ENCODE measurements at places on chromosomes 7 and 10.

DNA sequence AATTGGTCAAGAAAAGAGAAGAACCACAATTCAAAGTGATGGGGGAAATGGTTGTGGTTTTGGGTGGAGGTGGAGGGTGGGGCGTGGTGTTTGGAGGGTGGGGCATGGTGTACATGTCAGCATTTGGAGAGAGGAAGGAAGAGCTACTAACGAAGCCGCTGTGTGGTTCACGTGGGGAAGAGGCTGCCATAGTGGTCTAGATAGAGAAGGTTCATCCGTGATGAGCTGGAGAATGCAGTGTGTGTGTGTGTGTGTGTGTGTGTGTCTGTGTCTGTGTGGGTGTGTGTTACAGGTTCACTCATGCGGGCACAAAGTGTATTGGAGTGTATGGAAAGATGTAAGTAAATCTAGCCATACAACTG is 6.1 kb upstream of the VCL start:
- peak; percentile 84 for DNase-seq

GRCh38 chr7:8014399-8014798 is 45.8 kb downstream of the GLCCI1 start:
- DNase-seq: no peak

DNA sequence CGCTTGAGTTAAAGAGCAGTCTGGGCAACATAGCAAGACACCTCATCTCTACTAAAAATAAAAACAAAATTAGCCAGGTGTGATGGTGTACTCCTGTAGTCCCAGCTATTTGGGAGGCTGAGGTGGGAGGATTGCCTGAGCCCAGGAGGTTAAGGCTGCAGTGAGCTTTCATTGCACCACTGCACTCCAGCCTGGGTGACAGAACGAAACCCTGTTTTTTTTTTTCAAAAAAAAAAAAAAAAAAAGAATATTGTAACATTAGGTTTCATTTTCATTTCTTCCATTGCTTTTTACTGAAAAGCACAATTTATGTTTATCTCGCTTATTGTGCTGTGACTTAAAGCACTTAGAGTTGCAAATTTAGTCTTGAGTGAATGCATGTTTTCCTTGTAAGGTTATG is 80.0 kb downstream of the MLLT10 start:
- DNase-seq: no peak

DNA sequence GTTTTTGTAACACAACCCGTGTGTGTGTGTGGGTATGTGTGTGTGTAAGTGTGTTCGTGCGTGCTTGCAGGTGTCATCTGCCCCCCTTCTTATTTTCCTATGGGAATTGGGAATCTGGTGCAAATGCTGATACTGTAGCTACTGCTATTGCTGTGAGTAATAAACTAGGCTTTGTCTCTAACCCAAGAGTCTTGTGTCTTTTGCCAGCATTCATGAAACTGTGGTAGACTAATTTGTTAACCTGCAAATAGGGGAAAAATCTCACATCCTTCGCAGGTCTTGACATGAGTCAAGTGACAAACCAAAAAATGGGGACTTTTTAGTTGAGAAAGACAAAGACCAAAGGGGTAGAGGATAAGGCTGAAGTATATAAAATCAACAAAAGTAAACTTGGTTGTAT is 57.9 kb upstream of the FAM133B start:
- peak; percentile 89 for DNase-seq

DNA sequence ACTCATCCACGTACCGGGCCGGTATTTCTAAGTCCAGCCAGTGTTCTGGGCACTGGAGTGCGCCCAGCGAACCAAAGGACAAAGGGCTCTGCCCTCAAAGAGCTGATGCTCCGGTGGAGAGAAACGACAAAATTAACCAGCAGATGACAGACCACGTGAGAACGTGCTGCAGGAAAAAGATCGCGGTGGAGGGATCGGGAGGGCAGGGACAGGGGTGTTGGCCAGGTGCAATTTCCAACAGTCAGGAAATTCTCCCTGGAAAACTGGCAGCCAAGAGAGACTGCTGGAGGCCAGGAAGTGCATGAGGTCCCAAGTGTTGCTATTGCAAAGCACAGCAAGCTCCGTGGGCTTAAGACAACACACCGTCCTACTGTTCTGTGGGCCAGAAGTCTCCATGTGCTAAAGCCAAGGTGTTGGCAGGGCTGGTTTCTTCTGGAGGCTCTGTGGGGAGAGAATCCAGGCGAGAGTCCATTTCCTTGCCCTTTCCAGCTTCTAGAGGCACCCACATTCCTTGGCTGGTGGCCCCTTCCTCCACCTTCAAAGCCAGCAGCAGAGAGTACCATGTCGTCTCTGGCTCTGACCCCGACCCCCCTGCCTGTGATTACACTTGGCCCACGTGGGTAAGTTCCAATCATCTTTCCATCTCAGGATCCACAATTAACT is 21.3 kb upstream of the AMZ1 start:
- no peak for DNase-seq

GRCh38 chr10:110647136-110647430 is 2.9 kb downstream of the RBM20 start:
- no peak for DNase-seq

GRCh38 chr10:86657011-86657395 is 2.7 kb downstream of the OPN4 start:
- no peak for DNase-seq

DNA sequence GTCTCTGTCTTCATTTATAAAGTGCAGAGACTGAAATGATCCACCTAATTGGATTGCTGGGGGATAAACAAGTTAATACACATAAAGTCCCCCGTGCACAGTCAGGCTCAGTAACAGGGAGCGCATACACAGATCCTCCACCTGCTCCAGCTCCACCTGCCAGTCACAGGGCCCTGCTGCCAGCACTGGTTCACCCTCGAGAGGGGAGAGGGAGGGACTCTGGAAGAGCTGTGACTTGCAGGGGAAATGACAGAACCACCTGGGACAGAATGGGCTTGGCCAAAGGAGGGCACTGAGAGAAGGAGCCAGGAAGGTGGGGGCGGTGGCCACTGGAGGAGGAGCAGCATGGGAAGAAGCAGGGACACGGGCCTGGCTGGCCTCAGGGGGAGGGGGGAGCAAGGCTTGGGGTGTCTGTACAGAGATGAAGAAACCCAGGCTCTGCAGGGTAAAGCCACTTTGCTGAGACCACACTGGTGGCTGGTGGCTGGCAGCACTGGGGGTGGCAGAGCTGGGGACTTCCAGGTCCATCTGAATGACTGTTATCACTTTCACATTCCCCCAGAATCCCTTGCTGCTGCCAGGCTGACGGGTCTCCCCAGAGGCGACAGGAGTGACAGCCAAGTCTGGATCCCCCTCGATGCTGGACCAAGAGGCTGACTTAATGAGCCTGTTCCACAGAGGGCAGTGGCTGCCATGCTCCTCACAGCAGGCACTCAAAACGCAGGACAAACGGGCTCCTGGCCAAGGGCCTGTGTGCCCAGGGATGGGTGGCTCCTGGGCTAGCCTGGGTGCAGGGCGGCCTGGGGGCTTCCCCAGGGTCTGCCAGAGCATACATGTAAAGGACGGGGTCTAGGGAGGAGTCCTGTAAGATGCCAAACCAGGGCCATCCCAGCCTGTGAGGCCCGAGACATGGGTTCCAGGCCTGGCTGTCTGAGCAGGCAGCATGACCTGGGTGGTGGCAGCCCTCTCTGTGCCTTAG is 151.1 kb downstream of the SH3PXD2A start:
- DNase-seq: no peak

DNA sequence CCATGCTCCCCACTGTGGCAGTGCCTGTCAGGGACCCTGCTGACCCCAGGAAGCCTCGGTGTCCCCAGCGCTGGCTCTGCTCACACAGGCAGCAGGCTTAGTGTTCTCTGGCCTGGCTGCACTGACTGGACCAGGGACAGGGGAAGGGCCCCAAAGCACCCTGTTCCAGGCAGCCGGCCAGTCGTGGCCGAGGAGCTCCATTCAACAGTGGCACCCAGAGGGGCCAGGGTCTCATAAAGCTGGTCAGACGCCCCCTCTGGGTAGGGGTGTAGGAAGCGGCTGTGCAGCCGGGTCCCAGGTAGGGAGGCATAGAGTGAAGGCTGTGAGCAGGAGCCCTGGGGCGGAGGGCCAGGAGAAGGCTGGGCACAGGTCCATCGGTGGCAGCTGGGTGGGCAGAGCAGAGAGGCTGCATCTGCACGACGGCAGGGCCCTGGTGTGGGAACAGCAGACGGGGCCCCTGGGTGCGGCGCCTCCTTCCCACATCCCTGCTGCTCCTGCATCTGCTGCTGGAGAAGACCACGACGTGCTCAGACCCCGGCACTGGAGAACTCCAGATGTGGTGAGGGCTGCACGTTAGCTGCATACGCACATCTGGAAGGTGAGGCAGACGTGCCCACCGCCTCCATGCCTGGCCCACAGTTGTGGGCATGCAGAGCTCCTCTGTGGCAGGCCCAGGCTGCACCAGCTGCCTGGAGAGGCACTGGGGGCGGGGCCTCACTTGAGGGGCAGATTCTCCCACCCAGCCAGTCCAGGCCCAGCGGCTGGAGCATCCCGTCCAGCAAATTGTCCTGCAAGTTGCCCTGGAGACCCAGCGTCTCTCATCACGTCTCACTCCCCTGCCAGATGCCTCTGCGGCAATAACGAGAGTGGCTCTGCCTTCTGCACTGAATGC is 25.1 kb downstream of the MNX1 start:
- no peak for DNase-seq

DNA sequence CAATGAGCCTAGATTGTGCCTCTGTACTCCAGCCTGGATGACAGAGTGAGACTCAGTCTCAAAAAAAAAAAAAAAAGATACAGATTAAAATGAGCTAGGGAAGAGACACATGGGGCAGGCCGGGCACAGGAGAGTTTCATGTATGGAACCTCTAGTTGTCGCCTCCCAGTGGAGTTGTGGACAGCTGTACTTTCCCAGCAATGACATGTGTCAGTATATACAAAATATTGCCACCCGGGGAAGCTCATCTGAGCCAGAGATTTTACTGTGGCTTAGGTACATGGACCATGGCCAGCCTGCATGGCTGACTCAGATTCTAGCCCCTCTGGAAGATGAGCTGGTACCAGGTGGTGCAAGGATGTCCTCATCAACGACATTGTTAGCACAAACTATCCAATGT is 87.4 kb downstream of the COL26A1 start:
- no peak for DNase-seq

DNA sequence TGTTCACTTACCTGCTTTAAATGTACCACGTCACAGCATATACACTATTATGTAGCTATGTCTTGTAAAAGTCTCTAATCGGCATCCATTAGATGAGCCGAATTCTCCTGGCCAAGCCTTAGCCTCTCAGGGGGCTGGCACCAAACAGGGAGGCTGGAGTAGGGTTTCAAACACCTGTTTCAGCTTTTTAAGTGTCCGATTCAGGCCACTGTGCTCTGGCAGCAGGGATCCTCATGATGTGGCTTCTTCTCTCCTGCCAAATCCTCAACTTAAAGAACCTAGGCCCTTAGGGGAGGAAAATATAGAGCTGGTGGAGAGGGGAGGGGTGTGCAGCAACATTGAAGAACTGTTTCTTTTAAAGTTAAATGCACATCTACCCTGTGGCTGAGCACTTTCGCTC is 68.5 kb upstream of the NFKB2 start:
- no peak for DNase-seq

- no peak for DNase-seq
Measured at GRCh38 chr7:134599371-134599770, 47.3 kb upstream of the BPGM start.

GRCh38 chr7:122143751-122144711 is at the start of gene AASS:
Gene AASS (minus strand): TSS chr7:122144249. CDS start chr7:122133726, 10,523 bp downstream.
- peak; percentile 80 for DNase-seq

- no peak for DNase-seq
Measured at GRCh38 chr10:29926693-29927048, 132.7 kb downstream of the JCAD start.

- no peak for DNase-seq
Measured at GRCh38 chr10:123526356-123527064, 139.6 kb upstream of the GPR26 start.

- no peak for DNase-seq
Measured at GRCh38 chr7:148473703-148474480, 116.7 kb upstream of the C7orf33 start.

DNA sequence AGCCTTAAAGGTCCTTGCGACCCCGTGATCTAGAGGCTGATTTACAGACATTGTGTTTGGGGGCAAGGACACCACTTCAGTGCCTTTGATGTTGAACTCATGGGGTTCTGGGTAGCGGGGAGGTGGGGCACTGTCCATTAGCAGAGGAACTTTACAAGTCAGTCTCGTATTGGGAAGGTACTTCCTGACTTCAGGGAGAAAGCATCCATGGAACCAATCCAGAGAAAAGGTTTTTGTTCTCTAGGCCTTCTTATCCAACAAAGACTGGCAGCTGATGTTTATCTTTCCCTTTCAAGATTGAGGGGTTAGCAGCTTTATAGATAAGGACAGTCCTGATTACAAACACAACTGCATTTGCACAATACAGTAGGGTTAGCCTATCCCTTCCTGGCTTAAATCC is 2.8 kb downstream of the GTPBP10 start:
- no peak for DNase-seq

- DNase-seq: no peak
Measured at GRCh38 chr7:1022801-1023465, 21.4 kb upstream of the GPR146 start.

- DNase-seq: peak; percentile 1
Measured at GRCh38 chr10:67306588-67307205, 380.9 kb downstream of the LRRTM3 start.

- DNase-seq: no peak
Measured at GRCh38 chr10:44749151-44749550, 162.0 kb upstream of the TMEM72 start.

DNA sequence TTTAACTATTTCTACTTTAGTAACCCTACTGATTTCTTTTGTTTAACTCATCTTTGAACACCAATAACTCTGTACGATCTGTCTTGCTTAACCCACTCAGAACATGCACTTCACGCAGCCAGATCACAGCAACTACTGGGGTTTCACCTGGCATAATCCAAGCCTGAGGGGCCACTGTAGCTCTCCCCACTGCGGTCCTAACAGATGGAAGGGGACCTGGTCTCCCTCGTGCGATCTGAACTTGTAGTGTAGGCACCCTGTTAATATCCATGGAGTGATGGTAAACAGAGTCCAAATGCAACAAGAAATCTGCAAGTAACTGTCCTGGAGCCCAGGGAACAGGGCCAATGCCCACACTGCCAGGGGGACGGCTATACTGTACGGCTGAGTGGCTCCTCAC is 45.5 kb downstream of the INSIG1 start:
- DNase-seq: no peak

GRCh38 chr10:79982861-79983260 is 34.0 kb upstream of the SFTPD start:
- no peak for DNase-seq

DNA sequence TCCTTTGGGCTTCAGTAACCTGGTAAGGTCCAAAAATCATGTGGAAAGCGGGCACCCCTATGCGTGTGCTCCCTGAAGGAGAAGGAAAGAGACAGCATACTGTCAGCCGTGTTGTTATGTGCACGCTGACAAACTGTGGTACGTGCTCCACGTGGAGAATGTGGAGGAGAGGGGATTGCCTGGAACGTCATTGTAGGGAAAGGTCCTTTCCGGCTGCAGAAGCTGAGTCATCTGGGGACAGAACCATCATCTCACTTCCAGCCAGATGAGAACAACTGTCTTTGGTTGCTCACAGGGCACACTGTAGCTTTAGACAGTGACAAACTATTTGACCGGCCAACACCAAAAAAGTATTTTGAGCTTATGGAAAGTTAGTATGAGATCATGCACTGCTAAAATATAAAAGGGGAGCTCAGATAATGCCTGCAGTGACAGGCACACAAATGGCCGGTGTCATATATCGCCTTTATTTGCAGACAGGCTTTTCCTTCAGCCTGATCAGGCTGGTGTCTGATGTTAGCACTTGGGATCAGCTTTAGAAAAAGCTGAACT is 38.8 kb upstream of the GRB10 start:
- no peak for DNase-seq

- no peak for DNase-seq
Measured at GRCh38 chr10:133219782-133220181, 10.2 kb upstream of the UTF1 start.

Data from activated CD4-positive, alpha-beta T cell treated with anti-CD3 and anti-CD28 coated beads, Interleukin-10, Interleukin-2, amounts not matched to agents 100 ng/mL and 50 ng/mL, durations not matched to agents 16 hours and 8 hours (primary cell).